ENCODE measurements at places on chromosomes 16 and 17.

- no peak for DNase-seq
Observed at GRCh38 chr16:82136956-82137821, 32.8 kb downstream of the MPHOSPH6 start.

DNA sequence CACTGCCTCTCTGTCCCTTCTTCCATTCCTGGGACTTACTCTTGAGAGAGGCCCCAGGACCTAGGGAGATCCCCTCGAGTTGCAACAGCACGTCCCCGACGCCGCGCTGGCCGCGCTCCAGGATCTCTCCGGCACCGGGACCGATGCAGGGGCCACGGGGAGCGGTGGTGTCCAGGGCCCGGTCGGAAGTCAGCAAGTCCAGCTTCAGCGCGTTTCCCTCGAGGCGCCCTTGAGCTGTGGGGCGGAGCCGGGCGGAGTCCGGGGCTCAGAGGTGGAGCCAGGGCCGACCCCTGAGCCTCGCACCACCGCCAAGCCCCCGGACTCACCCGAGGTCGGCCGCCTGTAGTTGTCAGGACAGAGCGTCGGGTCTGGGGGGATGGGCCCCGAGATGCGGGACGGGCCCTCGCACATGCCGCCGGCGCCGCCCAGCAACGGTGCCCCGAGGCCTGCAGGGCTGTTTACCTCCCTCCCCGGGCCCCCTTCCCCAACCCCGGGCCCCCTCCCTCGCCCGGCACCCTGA is 458 bp downstream of the ENKD1 start:
- no peak for DNase-seq

- DNase-seq = no peak
Observed at GRCh38 chr17:6815775-6816174, 15.8 kb downstream of the TEKT1 start.

DNA sequence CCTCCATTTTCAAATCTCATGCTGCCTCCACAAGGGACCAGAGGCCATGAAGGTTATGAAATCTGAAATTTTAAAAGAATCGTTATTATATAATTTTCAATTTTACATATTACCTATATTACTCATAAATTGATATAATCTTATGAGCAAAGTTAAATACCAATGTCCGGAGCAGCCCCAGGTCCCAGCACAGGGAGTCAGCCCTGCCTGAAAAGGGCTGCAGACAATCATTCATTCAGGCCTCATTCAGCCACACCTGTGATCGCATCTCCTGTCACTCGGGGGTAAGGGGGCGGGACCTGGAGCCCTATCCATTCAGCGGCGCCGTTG is 172.5 kb downstream of the AHSP start:
- peak; percentile 93 for DNase-seq

DNA sequence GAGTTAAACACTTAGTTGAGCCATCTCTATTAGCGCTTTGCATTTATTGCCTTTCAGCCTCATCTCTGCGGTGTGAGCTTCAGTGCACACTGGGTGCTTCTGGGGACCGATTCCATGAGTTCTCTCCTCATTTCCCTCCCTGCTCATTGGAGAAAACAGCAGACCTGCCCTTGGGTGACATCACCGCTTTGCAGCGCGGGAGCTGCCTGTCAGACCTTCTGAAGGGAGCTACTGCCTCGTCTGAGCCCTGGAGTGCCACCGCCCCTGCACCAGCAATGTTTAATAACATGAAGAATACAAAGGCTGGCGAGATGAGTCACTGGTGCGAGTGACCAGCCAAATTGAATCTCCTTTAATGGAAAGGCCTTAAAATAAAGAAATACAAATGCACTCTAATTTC is 30.2 kb upstream of the CPPED1 start:
- DNase-seq = no peak

DNA sequence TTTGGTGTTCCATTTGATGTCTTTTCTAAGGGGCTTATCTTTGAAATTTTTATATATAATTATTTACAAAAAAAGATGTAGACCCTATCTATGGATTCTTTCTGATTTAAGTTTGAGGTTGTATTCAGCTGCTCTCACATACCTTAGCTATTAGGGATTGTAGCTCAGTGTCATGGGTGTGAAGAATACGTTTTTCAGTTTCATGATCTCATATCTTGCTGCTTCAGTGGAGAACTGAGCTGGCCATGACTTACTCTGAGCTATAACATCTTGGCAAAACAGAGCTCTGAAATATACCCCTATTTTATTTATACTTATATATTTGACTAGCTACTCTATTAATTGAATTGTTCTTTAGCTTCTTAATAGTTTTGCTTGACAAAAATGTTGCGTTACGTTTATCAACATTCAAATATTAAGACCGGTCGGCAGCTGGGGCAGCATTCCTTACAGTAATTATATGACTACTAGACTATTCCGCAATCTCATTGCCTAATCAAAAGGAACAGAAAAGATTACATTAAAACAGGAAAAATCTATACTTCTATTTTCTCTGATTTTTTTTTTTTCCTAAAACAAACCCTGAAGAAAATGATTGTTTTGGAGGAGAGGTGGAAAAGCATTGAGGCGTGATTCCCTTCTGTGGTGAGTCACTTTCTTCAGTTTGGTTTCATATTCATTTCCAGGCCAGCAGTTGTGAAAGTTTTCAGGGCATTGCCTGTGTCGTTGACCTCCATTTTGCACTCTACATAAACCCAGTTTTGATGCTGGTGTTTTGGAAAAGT is 24.1 kb upstream of the KRT24 start:
- DNase-seq = no peak

DNA sequence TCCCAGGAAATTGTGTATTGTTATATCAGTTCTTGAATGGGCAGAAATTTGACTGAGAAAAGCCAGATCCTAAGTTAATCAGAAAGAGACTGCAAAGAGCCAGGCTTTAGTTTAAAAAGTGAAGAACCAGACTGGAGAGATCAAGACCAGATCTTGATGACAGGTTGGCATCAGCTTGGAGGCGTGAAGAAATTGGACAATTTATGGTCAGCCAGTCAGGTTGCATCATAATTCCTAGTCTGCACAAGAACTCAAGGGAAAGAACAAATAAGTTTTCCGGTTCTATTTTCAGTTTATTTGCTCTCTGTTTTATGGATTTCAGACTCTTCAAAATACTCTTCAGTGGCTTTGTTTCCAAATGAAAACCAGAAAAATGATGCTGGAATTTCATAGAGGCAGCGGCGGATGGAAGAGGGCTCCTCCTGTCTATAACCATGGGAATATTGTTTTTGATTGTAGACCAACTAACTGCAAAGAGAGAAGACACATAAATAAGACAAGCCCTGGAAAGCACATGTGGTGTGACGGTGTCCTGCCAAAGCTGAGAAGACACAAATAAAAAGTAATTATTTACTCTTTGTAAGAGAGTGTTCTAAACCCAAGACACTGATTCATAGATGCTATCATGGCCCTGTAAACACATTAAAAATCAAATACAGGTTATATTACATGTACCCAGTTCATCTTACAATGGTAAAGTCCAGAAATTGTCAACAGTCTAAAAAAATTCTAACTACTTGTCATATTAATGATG is 91.7 kb downstream of the PCTP start:
- DNase-seq = no peak

DNA sequence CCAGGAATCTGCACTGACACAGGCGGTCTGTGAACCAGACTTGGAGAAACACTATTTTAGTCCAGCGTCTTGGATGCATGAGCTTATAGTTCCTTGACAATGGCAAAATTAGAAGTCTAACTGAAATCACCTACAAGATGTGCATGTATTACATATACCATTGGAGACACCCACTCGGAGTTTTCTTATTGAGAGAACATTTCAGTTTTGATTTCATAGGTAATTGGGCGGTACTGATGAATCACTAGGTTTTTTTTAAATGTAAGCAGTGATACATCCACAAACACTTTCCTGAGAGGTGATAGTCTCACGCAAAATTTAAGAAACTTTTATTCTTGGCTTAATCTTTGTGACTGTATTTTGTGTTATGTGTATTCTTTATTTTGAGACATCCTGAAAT is 69.8 kb downstream of the PRKCA start:
- no peak for DNase-seq

DNA sequence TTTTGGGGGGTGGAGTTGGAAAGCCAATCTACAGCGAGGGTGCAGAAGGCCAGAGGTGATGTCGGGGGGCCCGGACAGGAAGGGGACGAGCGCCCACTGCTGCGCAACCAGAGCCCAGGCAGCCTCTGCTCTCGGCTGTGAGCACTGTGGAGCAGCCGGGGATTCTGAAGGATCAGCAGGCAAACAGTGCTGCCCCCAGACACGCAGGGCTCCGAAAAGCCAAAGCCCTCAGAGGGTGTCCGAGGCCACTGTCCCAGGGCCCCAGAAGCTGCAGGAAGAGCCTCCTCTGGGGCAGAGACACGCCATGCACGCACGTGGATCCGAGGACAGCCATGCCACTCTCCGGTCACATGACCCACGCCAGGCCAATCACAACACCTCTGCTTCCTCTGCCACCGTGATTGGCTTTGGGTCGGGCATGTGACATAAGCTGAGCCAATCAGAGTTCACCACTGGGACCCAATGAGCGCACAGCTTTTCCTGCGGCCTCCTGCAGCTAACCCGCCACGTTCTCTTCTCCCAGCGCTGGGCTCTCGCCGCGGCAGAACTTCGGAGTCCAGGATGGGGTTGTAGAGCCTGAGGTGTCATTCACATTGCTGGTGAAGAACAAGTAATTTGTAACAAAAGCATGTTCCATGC is 40.7 kb downstream of the ACTG1 start:
- no peak for DNase-seq

DNA sequence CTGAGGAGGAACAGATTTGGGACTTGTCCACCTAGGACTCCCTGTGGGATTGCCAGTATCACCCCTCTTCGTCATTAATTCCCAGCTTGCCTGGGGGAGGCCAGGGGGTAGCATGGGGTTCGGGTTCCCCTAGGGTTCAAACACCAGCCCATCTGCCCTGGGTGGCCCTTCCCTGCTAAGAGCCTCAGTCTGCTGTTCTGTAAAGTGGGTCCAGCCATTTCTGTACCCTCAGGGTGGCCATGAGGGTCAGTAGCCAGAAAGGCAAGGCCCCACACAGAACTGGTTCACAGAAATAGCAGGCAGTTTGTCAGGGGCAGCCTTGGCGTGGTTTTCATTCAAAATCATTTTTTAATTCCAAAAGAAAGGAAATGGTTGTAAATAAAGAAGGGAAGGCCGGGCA is 62.9 kb downstream of the RAI1 start:
- DNase-seq = no peak

DNA sequence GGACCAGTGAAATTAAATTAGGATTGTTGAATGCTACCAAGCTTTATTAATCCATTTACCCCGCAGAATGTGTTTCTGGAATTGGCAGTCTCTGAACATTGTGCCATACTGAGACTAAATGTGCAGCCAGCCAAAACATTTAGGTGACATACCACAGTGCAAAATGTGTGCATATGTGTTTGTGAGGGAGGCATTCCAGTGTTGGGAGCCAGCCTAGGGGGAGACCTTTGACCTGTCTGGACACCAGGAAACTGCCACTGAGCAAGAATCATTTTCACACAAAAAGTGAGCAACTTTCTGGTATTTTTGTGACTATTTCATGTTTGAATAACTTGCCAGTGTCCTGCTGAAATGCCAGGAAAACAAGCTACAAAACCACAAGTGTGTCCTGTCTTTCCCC is 64.7 kb upstream of the SLC12A3 start:
- DNase-seq = no peak

DNA sequence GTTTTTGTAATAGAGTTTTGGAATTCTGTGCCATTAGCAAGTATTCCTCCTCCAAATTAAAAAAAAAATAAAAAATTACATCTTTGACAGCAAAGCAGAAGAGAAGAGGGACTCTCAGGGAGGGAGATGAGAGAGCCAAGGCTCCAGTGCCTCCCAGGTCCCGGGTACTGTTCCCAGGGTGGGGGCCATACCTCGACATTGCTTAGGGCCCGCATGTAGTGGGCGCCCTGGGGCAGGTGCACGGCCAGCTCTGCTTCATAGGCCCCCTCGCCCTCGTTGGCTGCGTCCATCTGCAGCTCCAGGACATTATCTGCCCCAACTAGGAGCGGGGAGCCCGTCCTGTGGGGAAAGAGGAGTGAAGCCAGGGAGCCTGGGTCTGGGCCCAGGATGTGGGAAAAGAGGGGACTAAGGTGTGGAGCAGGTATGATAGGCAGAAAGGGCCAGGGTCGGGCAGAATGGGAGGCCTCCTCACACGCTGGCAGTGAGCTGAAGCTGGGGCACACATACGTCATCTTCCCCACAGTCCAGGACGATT is 11.2 kb downstream of the ITGA2B start:
- DNase-seq = no peak

GRCh38 chr17:50424246-50424995 is 1.6 kb upstream of the ACSF2 start:
- DNase-seq = no peak

DNA sequence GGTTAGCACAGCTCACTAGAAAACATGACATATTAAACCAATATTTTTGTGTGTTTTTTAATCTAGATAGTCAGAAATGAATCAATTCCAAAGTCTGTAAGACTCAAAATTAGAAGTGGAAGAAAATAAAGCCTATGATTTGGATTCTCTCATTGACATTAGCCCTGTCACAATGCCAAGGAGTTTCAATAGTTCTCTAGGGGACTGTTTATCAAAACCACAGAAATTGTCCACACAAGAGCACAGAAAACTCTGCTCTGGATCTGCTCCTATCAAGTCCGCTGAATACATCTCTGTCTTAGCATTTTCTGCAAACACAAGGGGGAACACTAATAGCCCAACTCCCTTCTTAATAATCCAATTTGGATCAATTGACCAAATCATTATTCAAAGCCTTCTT is 152.0 kb downstream of the HS3ST3B1 start:
- no peak for DNase-seq

- DNase-seq = no peak
Observed at GRCh38 chr17:80755650-80756405, 211.2 kb downstream of the RPTOR start.

DNA sequence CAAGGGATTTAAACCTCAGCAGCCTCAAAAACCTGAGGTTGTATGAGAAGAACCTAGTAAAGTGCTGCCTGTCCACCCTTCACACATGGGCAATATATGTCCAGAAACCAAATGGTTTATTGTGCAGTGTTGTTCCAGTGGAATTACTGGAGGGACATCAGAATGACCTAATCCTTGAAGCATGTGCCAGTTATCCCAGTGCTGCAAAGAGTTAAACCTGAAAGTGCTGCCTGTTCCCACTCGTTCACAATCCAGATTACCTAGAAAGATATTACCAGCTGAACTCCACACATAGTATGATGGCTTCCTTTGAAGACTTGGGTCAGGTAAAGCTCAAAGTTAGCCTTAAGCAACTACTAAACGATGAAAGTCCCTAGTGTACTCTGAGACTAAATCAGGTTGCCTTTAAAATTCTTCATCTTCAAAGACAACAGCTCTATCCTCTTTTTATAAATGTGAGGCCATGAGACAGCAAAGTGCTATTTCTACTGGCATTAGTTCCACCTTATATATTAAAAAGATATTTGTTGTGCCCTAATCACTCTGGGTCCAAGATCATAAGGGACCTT is 133.1 kb downstream of the SNX11 start:
- DNase-seq = no peak
